ENCODE measurements at places on chromosomes 16 and 17. TPM values are rescaled to one million over a fixed set of nuclear protein-coding genes. Genes with fewer than 3 reads are reported as not detected.

The GUCY2D gene
- total RNA-seq = not detected

The SPNS3 gene
- total RNA-seq = not detected

The CDH16 gene
- not detected for total RNA-seq

DNA sequence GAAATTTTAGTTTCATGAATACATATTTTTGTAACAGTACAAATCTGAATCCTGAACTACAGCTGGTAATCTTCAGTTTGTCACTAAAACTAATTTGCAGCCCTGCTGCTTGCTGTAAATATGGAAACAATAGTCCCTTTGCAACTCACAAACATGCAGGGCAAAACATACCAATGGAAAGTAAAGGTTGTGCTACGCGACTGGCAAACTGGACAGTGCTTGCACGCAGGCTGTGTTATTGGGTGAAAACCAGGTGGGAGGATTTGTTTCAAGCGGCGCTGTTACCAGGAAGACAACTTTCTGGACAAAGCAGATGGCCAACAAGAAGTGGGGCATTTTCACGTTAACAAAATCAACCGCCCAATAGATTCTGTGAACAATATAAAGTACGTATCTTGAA lies 93.5 kb downstream of the CDYL2 start:
- no peaks in the 10 kb centered on the region for H3K36me3 ChIP-seq
- no peak overlapping the region for H3K4me3 ChIP-seq

DNA sequence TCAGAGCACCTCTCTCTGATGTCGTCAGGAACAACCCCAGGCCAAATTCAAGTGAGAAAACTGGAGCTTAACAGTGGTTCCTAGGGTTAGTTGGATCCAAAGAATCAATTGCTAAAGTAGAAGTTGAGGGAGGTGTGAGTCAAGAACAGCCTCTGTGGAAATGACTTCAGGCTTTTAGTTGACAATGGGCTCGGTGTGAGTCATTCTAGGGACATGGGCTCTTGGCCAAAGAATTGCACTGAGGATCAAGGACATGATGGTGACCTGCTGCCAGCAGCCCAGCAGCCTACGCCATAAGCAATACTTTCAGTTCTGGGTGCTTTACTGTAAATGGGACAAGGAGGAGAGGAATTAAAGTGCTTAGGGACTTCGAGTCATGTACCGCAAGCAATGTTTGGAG lies 32.1 kb upstream of the SMURF2 start:
- H3K27me3 ChIP-seq = no peaks in the 10 kb centered on the region
- no peak for DNase-seq

The NXN gene
- total RNA-seq = 68.8 TPM

DNA sequence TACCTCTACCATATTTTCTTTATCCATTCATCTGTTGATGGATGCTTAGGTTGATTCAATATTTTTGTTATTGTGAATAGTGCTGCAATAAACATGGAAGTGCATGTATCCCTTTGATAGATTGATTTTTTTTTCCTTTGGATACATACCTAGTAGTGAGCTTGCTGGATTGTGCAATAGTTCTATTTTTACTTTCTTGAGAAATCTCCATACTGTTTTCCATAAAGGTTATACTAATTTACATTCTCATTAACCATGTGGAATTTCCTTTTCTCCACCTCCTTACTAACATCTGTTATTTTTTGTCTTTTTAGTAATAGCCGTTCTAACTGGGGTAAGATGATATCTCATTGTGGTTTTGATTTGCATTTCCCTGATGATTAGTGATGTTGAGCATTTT lies 124.6 kb upstream of the TOX3 start:
- no peaks in the 10 kb centered on the region for H3K4me1 ChIP-seq
- H3K4me3 ChIP-seq = no peak overlapping the region
- no peaks in the 10 kb centered on the region for H3K27me3 ChIP-seq

DNA sequence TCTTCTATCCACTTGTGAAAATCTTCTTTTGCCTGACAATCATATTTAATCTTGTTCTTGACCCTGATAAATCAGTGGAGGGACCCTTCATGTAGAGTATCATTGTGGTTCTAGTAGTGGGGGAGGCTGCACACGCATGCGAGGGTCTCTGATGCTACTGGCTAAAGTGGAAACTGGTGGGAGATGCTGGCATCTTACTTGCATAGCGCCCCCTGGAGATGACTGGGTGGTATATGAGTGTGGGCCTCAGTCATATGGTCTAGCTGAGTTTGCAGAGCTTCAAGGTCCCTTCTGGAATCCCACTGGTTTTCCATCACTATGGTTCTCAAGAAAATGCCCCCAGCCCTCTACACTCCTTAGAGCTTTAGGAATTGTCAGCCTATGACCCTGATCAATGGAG lies 236.4 kb upstream of the AXIN2 start:
- H3K4me3 ChIP-seq = no peak overlapping the region
- H3K4me1 ChIP-seq = no peaks in the 10 kb centered on the region
- H3K36me3 ChIP-seq = no peaks in the 10 kb centered on the region
- H3K27ac ChIP-seq = no peak overlapping the region
- no peak for DNase-seq

DNA sequence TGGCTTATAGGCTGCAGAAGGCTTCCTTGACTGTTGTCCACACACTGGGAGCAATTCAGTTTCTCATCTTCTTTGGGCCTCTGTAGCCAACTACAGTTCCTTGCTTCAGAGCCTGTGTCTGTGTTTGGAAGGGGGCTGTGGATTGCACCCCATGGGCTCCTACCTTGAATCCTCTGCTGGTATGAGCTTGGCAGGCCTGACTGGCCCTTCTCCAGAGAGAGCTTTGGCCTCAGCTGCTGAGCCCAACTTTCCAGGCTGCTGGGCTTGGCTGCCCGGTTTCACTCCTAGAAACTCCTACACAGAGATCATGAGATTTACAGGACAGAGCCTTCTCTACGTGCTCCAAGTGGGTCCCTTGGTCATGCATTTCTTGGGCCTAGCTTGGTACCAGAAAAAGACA lies 354.4 kb downstream of the SNX29 start:
- no peaks in the 10 kb centered on the region for H3K4me1 ChIP-seq
- H3K27ac ChIP-seq = no peak overlapping the region
- no peaks in the 10 kb centered on the region for H3K36me3 ChIP-seq

DNA sequence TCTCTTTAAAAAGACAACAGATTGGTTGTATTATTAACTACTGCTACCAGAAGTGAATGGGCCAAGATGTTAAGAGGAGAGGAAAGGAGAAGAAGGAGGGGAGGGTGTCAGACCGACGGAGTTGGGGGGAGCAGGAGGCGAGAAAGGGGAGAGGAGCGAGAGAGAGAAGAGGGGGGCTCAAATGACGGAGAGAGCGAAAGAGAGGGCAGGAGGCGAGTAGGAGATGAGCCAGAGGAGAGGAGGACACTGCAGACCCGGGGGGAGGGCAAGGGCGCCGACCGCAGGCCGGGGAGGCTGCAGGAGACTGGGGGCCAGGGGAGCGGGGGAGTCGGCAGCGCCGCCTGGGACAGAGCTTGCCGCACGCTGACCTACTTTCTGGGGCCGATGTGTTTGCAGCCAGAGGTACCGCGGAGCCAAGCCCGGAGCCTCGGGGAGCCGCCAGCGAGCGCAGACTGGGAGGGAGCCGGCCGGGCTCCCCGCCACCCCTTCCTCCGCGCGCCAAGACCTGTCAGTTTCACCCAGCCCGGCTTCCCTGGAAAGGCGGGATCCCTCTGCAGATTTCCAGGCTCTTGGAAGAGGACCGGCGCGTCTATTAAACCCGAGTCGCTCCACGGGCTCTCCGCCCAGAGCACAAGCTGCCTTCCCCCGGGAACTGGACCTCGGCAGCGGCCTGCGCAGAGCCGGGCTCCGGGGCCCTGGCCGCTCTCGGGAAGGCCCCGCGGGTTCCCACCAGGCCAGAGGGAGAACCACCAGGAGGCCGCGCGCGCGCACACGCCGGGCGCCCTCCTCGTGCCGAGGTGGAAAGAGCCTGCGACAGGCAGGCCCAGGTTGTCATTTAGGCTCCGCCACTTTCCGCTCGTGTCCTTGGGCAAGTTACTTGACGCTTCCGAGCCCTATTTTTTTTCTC lies 74.6 kb downstream of the CMC2 start:
- peak overlapping the region; percentile 97 for H3K27ac ChIP-seq
- H3K27me3 ChIP-seq = no peaks in the 10 kb centered on the region
- peaks cover 21% of the 10 kb centered on the region for H3K4me1 ChIP-seq
- peak; percentile 94 for DNase-seq

- peak within 1 kb of the TSS; percentile 48 for H3K4me3 ChIP-seq
- H3K36me3 ChIP-seq = no peaks in the 10 kb centered on the region
- H3K27me3 ChIP-seq = no peaks in the 10 kb centered on the region
- DNase-seq = peak; percentile 100
- H3K4me1 ChIP-seq = peaks cover 14% of the 10 kb centered on the region
These were observed at the start of gene SMIM5 for GRCh38 chr17:75632863-75633485. TSS of gene SMIM5 (plus strand) at chr17:75633434. CDS start at chr17:75640202, 6,768 bp downstream.

DNA sequence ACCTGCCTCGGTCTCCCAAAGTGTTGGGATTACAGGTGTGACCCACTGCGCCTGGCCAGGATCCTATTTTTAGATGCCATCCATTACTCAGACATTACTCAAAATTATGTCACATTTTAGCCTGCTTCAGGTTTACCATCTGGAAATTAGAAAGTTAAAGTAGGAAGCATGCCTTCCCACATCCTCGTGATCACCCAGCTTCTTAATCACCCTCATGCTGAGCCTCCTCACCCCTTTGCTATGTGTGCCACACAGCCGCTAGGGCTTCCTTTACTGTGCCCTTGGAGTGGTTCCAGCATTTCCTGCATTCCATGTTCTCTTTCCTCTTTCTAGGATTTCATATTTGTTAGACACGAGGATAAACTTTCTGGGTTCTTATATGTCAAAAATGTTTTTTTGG lies 9.3 kb downstream of the ADORA2B start:
- no peak overlapping the region for H3K4me3 ChIP-seq

DNA sequence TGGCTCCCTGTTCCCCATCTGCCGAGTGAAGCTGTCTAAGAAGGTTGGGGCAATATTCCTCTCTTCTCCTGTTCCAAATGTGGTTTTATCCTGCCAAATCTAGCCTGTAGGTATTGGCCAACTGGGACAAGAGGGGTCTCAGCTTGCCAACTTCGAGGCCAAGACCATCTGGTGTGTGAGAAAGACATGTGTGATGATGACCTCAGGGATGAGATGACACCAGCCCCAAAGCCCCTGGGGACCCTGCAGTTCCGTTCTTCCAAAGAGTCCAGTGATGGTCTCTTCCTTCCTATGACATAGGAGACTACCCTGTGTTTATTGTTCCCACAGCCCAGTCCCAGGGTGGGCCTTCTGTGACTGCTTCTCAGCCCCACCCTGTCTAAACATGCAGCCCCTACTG lies 34.8 kb upstream of the ADAMTS18 start:
- H3K27ac ChIP-seq = no peak overlapping the region
- no peaks in the 10 kb centered on the region for H3K4me1 ChIP-seq
- no peaks in the 10 kb centered on the region for H3K27me3 ChIP-seq
- H3K36me3 ChIP-seq = no peaks in the 10 kb centered on the region
- DNase-seq = no peak
- no peak overlapping the region for H3K4me3 ChIP-seq

DNA sequence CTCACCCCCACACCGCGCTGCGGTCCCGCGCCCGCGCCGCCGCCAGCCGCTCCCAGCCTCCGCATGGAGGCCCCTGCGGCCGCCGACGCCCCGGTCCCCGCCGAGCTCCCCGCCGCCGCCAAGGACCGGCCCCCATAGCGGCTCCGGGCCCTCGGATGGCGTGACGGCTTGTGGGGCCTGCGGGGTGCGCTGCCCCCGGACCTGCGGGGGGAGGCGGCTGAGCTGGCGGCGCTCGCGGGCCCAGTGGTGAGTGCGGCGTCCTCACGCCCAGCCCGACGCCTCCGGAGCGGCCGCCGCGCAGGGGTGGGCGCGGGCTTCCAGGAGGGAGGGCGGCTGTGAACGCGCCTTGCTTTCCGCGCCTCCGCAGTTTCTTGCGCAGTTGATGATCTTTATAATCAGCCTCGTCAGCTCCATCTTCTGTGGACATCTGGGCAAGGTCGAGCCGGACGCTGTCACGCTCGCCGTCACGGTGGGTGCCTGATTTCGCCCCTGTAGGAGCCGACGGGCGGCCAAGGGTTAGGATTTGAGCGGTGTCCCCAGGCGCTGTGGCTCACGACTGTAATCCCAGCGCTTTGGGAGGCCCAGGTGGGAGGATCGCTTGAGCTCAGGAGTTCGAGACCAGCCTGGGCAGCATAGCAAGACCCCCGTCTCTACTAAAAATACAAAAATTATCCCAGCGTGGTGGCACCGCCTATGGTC lies 46.4 kb downstream of the SLC47A1 start:
- H3K4me3 ChIP-seq = peak overlapping the region; percentile 64
- H3K27me3 ChIP-seq = peaks cover 19% of the 10 kb centered on the region
- peak; percentile 92 for DNase-seq
- no peak overlapping the region for H3K27ac ChIP-seq
- H3K4me1 ChIP-seq = no peaks in the 10 kb centered on the region

The TMIGD1 gene
- not detected for total RNA-seq

GRCh38 chr17:8447799-8448198 lies 12.1 kb downstream of the NDEL1 start:
- H3K27me3 ChIP-seq = no peaks in the 10 kb centered on the region
- H3K4me1 ChIP-seq = no peaks in the 10 kb centered on the region
- H3K36me3 ChIP-seq = peaks cover 85% of the 10 kb centered on the region
- H3K4me3 ChIP-seq = no peak overlapping the region
- DNase-seq = no peak

GRCh38 chr17:41103896-41104295 lies 1.3 kb upstream of the KRTAP4-9 start:
- H3K27me3 ChIP-seq = no peaks in the 10 kb centered on the region
- peaks cover 24% of the 10 kb centered on the region for H3K4me1 ChIP-seq
- H3K27ac ChIP-seq = no peak overlapping the region
- no peak overlapping the region for H3K4me3 ChIP-seq

DNA sequence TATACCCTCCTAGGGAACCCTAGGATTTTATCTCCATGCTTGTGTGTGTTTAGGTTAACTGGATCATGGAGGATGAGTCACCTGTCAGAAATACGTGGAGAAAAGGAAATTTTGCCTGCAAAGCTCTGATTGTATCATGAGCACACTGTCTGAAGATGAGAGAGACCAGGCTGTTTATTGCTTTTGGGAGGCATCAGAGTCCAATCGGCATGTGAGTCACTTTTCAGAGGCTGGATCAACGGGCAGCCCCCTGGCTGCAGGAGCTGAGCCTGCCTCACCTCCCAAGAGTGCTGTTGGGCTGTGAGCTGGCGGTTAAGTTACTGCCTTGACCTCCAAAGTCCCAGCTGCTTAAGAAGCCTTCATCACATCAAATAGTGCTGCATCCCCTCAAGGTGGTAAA lies 41.5 kb upstream of the MED9 start:
- no peak overlapping the region for H3K4me3 ChIP-seq
- no peaks in the 10 kb centered on the region for H3K36me3 ChIP-seq
- peak; percentile 94 for DNase-seq

GRCh38 chr16:53249331-53249730 lies 184.9 kb upstream of the RBL2 start:
- peaks cover 55% of the 10 kb centered on the region for H3K36me3 ChIP-seq
- no peak overlapping the region for H3K27ac ChIP-seq
- no peak overlapping the region for H3K4me3 ChIP-seq
- no peaks in the 10 kb centered on the region for H3K27me3 ChIP-seq
- H3K4me1 ChIP-seq = no peaks in the 10 kb centered on the region

The COG1 gene
- 21.5 TPM for total RNA-seq

GRCh38 chr17:63573634-63574033 lies 23.4 kb downstream of the DCAF7 start:
- no peak for DNase-seq
- peaks cover 9% of the 10 kb centered on the region for H3K4me1 ChIP-seq
- no peaks in the 10 kb centered on the region for H3K36me3 ChIP-seq
- H3K27me3 ChIP-seq = no peaks in the 10 kb centered on the region
- no peak overlapping the region for H3K4me3 ChIP-seq

The ST6GALNAC2 gene
- 0.59 TPM for total RNA-seq

- peak overlapping the region; percentile 76 for H3K27ac ChIP-seq
- peaks cover 30% of the 10 kb centered on the region for H3K4me1 ChIP-seq
- H3K27me3 ChIP-seq = peaks cover 4% of the 10 kb centered on the region
- no peaks in the 10 kb centered on the region for H3K36me3 ChIP-seq
These were observed 3.6 kb downstream of the BORCS6 start for GRCh38 chr17:8186446-8186786.
